ENCODE measurements at places on chromosomes 11 and 22. TPM values are rescaled to one million over a fixed set of nuclear protein-coding genes. Genes with fewer than 3 reads are reported as not detected.

SYNGR1 gene
- 10.8 TPM for total RNA-seq

HEPHL1 gene
- total RNA-seq: not detected

NXPE1 gene
- total RNA-seq: not detected

CHRM1 gene
- not detected for total RNA-seq

DNA sequence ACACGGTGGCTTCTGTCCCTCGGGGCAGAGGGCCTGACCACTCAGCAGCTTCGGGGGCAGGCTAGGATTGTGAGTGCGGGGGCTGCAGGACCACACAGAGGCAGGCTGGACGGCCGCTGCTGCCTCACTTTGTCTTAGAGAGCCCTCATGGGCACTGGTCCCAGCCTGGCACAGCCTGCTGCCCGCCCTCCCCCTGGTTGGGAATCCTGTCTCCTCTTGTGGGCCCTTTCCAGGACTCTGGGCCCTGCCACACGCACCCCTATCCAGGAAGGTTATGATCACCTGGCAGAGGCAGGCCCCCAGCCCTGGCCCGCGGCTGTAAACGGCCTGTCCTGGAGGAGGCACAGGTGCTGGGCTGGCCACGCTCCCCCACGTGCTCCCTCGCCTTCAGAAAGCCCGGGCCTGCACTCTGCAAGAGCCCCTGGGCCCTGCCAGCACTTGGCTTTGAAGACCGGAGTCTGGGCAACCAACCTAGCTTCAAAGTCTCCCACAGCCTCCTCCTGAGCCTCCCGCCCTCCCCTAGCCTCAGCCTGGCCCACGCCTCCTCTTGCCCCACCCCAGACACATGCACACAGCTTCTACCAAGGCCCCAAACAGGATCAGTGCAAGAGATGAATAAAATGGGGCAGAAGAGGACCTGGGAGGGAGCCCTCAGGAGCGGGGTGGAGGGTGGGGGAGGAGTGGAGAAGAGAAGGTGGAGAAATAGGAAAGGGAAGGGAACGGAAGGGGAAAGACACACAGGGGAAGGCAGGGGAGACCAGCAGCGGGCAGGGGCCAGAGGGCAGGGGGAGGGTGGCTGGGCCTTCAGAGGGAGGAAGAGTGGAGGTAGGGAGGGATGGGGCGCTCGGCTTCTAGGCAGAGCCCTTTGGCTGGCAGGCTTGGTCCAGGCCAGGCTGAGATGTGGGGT lies 31.0 kb downstream of the SYT7 start:
- no peak for DNase-seq

- DNase-seq: no peak
Measured at GRCh38 chr11:104694259-104695064, 203.8 kb downstream of the CASP12 start.

DNA sequence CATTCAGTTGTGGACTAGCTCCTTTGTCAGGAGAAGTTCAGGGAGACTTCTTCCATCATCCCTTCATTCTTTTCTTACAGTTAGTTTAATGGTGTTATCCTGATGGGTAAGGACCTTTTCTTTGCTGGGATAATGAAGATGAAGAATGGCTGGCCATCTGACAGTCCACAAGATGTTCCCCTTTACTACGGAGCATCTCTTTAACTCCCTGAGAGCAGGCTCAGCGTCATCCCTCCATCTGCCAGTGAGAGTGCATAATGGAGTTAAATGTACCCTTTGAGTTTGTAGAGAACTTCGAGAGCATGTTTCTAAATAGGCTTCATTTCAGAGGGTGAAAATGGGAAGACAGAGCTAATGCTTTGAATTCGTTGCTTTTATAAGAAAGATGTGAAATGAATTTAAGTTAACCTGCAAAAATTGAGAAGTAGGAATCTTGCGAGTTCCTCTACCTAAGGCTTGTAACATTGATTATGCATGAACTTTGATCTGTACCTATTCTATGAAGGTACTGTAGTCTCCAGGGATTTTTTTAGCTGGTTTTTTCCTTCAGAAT lies 1.7 kb downstream of the EP300 start:
- DNase-seq: no peak

GRCh38 chr11:44519989-44520737 lies 45.3 kb upstream of the CD82 start:
- no peak for DNase-seq

- DNase-seq: no peak
Measured at GRCh38 chr11:17972987-17973386, 39.9 kb downstream of the SERGEF start.

- no peak for DNase-seq
Measured at GRCh38 chr22:23767303-23767672, 484 bp downstream of the CHCHD10 start.

GRCh38 chr22:21972293-21972779 lies 10.3 kb downstream of the TOP3B start:
- no peak for DNase-seq

Measured in mesenteric fat pad (tissue), 1 donor.